ENCODE measurements at places on chromosomes 7 and 10.

- no peak for DNase-seq
These were observed 45.1 kb upstream of the ADAM12 start for GRCh38 chr10:126433351-126433750.

DNA sequence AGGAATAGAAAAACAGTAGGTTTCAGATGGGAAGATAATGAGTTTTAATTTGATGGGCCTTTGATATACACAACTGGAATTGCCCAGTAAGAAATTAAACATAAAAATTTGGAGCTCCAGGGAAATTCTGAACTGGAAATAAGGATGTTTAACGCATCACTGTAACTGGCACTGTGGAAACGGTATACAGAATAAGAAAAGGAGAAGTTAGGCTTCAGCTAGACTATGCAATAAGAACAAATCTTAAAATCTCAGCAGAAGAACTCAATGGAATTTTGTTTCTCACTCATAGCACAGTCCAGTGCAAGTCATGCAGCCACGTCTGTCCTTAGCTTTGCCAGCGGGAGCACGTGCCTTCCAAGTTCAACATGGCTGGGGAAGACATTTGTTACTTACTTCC, 52.9 kb upstream of the FGL2 start:
- no peak for DNase-seq

GRCh38 chr10:116857156-116857555, 7.9 kb downstream of the ENO4 start:
- no peak for DNase-seq

DNA sequence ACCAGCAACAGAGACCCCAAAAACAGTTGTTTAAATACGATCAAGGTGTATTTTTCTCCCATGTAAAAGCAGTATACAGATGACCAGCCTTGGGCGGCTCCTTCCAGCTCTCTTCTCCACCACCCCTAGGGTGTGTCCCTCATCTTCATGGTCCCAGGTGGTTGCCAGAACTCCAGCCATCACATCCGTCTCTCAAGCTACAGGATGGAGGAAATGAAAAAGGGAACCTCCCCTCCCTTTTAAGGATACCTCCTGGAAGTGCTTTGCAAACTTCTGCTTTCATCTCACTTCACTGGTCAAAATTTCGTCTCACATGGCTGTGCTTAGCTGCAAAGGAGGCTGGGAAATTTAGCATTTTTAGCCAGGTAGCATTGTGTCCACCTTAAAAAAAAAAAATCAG, 59.3 kb downstream of the C10orf105 start:
- no peak for DNase-seq

DNA sequence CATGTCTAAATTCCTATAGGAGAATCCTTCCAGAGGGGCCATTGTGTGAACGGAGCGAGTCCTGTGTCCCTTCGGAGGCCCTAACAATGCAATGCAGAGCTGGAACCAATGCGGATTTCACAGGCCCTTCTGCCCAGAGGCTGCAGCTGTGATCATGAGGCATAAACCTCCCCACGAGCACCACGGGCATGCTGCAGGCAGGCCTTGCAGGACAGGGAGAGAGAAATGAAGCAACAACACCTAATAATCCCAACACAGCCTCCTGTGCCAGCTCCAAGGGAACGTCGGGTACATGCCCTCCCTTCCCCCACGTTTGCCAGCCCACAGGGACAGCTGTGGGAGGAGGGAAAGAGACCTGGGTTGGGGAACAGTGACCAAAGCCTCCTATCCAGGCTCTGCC, 74.4 kb downstream of the TNS3 start:
- no peak for DNase-seq

DNA sequence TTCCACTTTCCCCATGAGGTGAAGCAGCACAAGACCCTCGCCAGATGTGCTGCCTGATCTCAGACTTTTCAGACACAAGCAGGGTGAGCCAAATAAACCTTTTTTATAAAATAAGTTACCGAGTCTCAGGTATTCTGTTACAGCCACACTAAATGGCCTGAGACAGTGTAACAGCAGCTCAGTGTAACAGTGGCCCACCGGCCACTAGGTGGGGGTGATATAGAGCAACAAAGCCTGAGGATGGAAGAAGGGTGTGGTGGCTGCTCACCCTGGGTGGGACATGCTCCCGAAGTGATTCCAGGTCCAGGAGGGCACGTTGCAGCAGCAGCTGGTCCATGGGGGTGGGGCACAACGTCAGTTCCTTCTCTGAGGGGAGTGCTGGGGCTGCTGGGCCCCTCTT, 44.6 kb downstream of the BMS1 start:
- no peak for DNase-seq

- DNase-seq = no peak
These were observed 567.5 kb downstream of the DNAJB6 start for GRCh38 chr7:157904211-157904865.

Measured in GM06990 (cell line).